ENCODE measurements at places on chromosomes 7 and 10.

DNA sequence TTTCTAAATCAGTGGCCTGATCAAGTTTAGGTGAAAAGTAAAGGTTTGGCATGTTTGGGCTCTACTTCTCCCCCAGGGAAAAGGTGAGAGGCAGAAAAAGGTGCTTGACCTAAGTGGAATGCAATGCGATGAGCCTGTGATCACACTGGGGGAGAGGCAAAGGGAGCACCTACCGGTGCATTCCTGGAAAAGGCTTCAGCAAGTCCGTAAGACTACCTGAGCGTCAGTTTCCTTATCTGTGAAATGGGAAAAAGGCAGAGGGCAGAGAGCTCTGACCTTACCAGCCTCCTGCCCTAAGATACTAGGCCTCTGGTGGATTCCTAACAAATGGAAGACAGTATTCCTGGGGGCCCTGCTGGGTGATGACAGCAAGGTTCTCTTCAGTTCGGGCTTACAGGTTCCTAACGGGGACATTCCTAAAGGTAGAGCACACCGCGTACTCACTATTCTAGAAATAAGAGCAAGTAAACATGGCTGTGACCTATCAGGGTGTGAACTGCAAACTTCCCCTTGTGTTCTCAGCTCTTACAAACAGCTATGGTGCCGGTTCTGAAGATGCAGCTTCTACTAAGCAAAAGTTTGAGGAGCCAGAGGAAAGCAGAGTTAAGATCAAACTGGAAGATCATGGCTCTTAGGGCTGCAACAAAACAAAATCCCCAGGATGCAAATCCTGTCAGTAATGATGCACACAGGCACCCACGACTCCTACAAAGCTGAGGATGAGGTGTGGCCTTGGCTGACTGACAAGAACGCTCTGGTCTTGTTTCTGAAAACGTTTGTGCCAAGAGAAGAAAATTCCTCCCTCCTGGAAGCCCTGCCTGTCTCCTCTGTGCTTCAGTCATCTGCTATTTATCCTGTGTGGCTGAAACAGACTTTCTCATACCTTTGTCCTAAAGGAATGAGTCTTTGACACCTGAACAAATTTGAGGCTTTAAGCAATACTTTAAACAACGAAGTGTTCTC is 13.3 kb upstream of the ACSL5 start:
- peaks cover 20% of the 10 kb centered on the region for H3K4me1 ChIP-seq
- H3K27me3 ChIP-seq: no peaks in the 10 kb centered on the region
- H3K4me3 ChIP-seq: no peak overlapping the region
- H3K27ac ChIP-seq: no peak overlapping the region
- no peaks in the 10 kb centered on the region for H3K36me3 ChIP-seq
- no peak for DNase-seq

DNA sequence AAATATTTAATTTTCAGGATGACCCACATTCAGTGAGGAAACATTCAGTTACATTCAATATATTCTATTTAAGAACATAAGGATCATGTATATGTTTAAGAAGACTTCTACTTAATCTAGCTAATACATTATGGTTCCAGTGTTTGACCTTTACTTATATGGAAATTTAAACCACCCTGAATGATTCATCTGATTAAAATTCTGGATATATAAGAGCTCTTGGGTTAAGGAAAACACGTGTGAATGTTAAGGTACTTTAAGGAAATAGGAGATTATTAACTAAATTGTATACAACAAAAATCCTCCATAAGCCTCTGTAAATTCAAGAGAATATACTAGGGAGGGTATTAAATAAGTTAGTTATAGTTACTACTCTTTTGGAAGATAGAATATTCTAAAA is 40.9 kb downstream of the HDAC9 start:
- no peak overlapping the region for H3K4me3 ChIP-seq
- no peaks in the 10 kb centered on the region for H3K4me1 ChIP-seq
- peaks cover 3% of the 10 kb centered on the region for H3K36me3 ChIP-seq
- H3K27ac ChIP-seq: no peak overlapping the region
- no peaks in the 10 kb centered on the region for H3K27me3 ChIP-seq
- no peak for DNase-seq

GRCh38 chr7:85600395-85600794 is 413.5 kb upstream of the SEMA3D start:
- no peak overlapping the region for H3K4me3 ChIP-seq
- no peak for DNase-seq
- H3K36me3 ChIP-seq: no peaks in the 10 kb centered on the region

- H3K27ac ChIP-seq: no peak overlapping the region
- H3K36me3 ChIP-seq: no peaks in the 10 kb centered on the region
- no peak for DNase-seq
Observed at GRCh38 chr10:101397140-101397539, 43.2 kb downstream of the BTRC start.

DNA sequence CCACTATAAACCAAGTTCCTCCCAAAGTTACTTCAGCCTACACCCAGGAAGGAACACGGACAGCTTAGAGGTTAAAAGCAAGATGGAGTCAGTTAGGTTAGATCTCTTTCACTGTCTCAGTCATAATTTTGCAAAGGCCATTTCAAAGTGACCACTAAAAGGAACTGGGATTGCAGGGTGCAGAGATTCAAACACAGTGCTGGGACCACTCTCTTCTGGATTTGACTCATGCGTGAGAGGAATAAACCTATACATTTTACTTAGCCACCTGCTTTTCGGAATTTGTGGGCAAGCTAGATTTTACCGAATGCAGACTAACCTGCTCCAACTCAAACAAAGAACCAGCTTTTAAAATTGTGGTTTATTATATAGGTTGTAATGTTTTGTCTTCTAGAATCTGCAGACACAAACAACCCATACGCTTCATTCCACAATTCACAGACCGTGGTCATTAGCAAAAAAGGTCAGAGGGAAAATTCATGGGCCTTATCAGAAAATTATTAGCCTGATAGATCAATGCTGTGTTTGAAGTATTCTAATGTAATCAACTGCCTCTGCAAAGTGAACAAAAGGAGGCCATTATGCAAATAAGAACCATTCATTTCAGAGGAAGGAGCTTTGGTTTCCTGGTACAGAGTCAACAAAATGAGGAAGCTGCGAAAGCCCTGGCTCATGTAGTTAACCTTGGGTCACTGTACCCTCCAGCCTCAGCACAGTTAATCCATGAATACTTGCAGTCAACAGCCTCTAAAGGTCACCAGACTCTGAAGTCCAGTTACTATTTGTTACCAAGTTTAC is 342.7 kb upstream of the KLF6 start:
- H3K4me3 ChIP-seq: no peak overlapping the region
- no peaks in the 10 kb centered on the region for H3K36me3 ChIP-seq
- DNase-seq: no peak
- peaks cover 21% of the 10 kb centered on the region for H3K4me1 ChIP-seq
- H3K27me3 ChIP-seq: no peaks in the 10 kb centered on the region
- H3K27ac ChIP-seq: no peak overlapping the region

- no peak for DNase-seq
- peaks cover 20% of the 10 kb centered on the region for H3K4me1 ChIP-seq
- H3K27me3 ChIP-seq: no peaks in the 10 kb centered on the region
Observed at GRCh38 chr7:134547397-134548054, 1.4 kb upstream of the AKR1B15 start.

GRCh38 chr10:90890347-90890746 is 18.6 kb downstream of the RPP30 start:
- peaks cover 17% of the 10 kb centered on the region for H3K36me3 ChIP-seq
- H3K27ac ChIP-seq: no peak overlapping the region
- H3K4me1 ChIP-seq: no peaks in the 10 kb centered on the region
- DNase-seq: no peak

GRCh38 chr10:121983852-121984251 is 5.1 kb upstream of the TACC2 start:
- DNase-seq: no peak
- H3K27ac ChIP-seq: no peak overlapping the region
- H3K4me3 ChIP-seq: no peak overlapping the region
- H3K4me1 ChIP-seq: no peaks in the 10 kb centered on the region
- no peaks in the 10 kb centered on the region for H3K36me3 ChIP-seq

DNA sequence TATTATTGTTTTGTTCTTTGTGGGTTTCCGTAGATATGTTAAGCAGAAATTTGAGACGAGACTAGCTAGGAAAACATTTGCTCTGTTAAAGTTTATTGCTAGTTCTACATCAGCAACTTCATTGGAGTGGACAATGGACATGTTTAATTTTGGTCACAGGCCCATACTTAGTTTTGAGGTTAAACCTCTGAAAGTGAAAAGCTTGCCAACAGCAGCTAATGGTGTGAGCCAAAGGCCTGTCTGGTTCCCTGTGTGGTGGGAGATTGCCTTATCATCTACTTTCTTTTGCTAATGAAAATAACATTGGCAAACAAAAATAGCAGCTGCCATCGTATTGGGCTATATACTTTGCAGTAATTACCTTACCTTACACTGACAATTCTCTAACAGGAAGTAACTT is 388.4 kb upstream of the FZD8 start:
- H3K27me3 ChIP-seq: no peaks in the 10 kb centered on the region
- no peaks in the 10 kb centered on the region for H3K36me3 ChIP-seq
- H3K4me3 ChIP-seq: no peak overlapping the region
- DNase-seq: no peak
- H3K27ac ChIP-seq: no peak overlapping the region

- peak overlapping the region; percentile 92 for H3K4me3 ChIP-seq
- no peak for DNase-seq
- H3K4me1 ChIP-seq: peaks cover 13% of the 10 kb centered on the region
- peak overlapping the region; percentile 98 for H3K27ac ChIP-seq
- no peaks in the 10 kb centered on the region for H3K27me3 ChIP-seq
Observed at GRCh38 chr10:68955355-68955831, 577 bp upstream of the DDX21 start.

DNA sequence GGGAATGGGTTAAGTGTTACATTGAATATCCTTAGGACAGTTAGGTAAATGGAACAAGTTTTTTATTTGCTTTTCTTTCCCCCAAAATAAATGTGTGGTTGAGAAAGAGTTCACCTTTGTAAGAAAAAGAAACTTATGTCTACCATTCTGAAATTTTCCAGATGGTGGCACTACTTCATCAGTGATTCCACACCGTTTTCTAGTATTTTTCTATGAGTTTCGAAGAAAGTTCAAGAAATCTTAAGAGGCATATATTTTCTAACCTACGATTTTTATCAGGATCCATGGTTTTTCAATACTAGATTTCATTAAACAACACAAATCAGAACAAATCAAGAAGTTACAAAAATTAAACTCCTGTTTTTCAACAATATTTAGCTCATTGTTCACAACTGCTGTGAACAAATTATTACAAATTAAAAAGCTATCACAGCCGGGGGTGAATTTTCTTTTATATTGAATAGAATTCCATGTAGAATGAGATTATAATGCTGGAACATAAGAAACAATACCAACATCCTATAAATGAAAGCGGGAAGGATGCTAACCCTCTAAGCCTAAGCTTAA is 163.1 kb upstream of the NPVF start:
- no peaks in the 10 kb centered on the region for H3K36me3 ChIP-seq
- no peaks in the 10 kb centered on the region for H3K4me1 ChIP-seq
- H3K27me3 ChIP-seq: peaks cover 4% of the 10 kb centered on the region
- H3K27ac ChIP-seq: no peak overlapping the region
- H3K4me3 ChIP-seq: no peak overlapping the region

GRCh38 chr10:23643111-23643780 is 204.4 kb downstream of the OTUD1 start:
- H3K4me1 ChIP-seq: no peaks in the 10 kb centered on the region
- DNase-seq: no peak
- no peaks in the 10 kb centered on the region for H3K27me3 ChIP-seq
- H3K4me3 ChIP-seq: no peak overlapping the region
- H3K27ac ChIP-seq: no peak overlapping the region

GRCh38 chr7:113921363-113921762 is 2.6 kb upstream of the PPP1R3A start:
- DNase-seq: no peak
- H3K27me3 ChIP-seq: no peaks in the 10 kb centered on the region
- no peak overlapping the region for H3K27ac ChIP-seq

GRCh38 chr7:2496375-2496774 is 20.2 kb upstream of the GRIFIN start:
- H3K36me3 ChIP-seq: no peaks in the 10 kb centered on the region
- H3K4me1 ChIP-seq: no peaks in the 10 kb centered on the region
- H3K27ac ChIP-seq: no peak overlapping the region
- no peak for DNase-seq

GRCh38 chr10:97849103-97849686 is 448 bp upstream of the GOLGA7B start:
- no peaks in the 10 kb centered on the region for H3K36me3 ChIP-seq
- DNase-seq: no peak
- peaks cover 39% of the 10 kb centered on the region for H3K4me1 ChIP-seq

DNA sequence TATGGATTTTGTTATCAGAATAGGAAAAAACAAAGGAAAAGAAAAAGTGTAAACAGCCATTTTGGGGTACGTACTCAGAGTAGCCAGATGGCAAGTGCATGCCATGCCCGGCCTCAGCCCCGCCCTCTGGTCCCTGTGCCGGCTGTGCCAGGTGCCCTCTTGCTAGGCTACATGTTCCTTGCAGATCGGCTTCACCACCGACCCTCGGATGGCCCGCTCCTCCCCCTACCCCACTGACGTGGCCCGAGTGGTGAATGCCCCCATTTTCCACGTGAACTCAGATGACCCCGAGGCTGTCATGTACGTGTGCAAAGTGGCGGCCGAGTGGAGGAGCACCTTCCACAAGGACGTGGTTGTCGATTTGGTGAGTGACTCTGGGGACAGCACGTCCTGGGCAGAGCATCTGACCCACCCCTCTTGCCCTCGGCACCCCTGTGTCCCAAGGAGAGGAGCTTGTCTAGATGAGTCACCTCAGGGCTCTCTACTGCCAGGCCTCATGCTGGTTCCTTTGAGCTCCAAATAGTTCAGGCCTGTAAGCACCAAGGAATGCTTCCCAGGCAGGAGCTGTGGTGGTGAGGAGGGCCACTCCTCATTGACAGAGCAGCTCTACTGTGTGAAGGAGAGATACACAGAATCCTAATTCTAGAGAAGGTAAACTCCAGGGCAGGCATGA is 54.9 kb upstream of the ZMIZ2 start:
- no peak overlapping the region for H3K4me3 ChIP-seq
- H3K36me3 ChIP-seq: peaks cover 29% of the 10 kb centered on the region
- H3K27ac ChIP-seq: no peak overlapping the region
- H3K4me1 ChIP-seq: peaks cover 6% of the 10 kb centered on the region

- DNase-seq: no peak
- no peaks in the 10 kb centered on the region for H3K27me3 ChIP-seq
- no peaks in the 10 kb centered on the region for H3K36me3 ChIP-seq
- no peak overlapping the region for H3K4me3 ChIP-seq
- no peaks in the 10 kb centered on the region for H3K4me1 ChIP-seq
- no peak overlapping the region for H3K27ac ChIP-seq
Observed at GRCh38 chr10:61342858-61343572, 110.2 kb downstream of the TMEM26 start.

Data from keratinocyte (primary cell).